ENCODE measurements at places on chromosomes 13 and 19.

- DNase-seq, result no peak
Measured at GRCh38 chr13:43009506-43009905, 13.9 kb upstream of the DNAJC15 start.

DNA sequence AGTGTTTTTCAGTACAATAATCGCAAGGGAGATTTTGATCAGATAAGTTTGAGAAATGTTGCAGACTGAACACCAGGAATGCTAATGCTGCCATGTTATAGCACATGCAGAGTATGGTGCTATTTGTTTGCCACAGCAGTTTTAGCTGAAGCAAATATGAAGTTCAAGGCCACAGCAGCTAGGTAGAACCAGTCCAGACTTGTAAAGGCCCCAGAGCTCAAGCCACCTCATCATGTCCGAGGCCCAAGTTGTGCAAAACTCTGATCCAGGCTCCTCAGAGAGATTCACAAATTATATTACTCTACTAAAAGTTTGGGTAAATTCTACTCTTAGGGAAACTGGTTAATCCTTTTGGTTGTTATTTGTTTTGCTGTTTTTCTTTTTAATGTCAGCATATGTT is 2702.6 kb downstream of the PCDH9 start:
- no peak for DNase-seq

DNA sequence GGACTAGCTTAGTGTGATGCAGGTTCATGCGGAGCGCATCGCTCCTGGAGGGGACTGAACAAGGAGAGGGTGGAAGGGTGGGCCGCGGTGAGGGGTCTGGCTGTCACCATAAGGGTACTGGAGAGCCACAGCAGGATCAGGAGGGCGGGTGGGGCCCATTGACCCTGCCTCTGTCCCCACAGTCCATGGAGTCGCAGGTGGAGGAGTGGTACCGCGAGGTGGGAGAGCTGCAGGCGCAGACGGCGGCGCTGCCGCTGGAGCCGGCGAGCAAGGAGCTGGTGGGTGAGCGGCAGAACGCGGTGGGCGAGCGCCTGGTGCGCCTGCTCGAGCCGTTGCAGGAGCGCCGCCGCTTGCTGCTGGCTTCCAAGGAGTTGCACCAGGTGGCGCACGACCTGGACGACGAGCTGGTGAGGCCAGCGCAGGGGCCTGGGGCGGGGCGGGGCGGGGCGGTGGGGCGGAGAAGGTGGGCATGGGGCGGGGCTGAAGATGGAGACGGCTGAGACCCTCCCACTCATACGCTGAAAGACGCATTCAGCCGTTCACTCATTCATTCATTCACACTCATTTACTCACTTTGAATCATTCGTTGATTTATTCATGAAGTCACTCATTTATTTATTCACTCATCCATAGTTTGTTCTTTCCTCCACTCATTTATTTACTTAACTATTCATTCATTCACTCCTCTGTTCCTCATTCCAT is 27.5 kb upstream of the SHKBP1 start:
- DNase-seq, result no peak

DNA sequence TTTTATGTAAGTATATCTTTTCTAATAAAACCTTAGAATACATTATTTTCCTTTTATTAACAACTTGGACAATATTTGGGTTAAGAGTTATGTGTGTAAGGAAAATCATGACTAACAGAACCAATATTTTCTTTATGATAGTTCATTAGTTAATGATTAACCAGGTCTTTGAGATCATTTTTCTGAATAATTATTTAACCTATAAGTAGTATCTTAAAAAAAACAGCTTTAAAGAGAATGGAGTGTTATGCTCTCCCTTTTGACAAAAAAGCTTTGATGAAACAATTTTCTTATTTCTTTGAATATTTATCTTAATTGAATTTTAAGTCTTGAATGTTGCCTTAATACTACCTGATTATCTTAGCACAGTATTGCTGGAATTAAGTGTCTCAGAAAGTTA is 3.8 kb downstream of the SLAIN1 start:
- DNase-seq, result no peak

GRCh38 chr13:112831196-112831595 is 137.8 kb upstream of the MCF2L start:
- DNase-seq, result no peak

- no peak for DNase-seq
Measured at GRCh38 chr19:19064811-19065745, 1.3 kb downstream of the SLC25A42 start.

DNA sequence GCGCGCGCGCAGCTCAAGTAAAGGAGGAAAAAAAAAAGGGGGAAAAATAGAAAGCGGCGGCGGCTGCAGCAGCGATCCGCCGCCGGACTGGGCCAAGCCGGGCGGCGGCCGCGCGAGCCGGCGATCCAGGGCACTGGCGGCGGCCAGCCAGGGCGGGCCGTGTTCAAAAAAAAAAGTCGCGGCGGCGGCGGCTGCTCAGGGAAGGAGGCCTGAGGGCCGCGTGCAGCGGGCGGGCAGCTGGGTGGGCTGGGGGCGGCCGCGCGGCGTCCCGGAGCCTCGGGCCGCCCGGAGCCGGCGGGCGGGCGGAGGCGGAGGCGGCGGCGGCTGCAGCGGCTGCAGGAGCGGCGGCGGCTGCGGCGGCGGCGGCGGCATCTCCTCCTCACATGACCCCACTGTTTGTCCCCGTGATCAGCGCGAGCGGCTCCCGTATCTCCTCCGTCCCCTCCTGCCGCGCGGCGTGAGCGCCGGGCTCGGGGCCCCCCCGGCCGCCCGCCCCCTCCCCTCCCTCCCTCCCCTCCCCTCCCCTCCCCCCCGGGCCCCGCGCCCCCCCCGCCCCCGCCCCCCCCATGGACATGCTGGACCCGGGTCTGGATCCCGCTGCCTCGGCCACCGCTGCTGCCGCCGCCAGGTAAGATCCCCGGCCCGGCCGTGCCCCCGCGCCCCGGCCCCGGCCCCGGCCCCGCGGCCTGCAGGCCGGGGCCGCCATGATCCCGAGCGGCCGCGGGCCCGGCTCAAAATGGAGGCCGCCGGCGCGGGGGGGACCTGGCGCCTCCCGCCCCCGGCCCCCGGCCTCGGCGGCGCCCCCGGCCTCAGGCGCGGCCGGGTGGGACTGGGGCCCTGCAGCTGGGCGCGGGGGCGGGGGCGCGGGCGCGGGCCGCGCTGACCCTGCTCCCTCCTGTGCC is at the start of gene USF2:
Gene USF2 (plus strand): TSS at position 427 of the 902 bp plus-strand sequence. CDS start 140 bp downstream, at position 567.
- DNase-seq, result peak; percentile 71

- peak; percentile 19 for DNase-seq
Measured at GRCh38 chr13:110610955-110611595, 4.3 kb upstream of the NAXD start.

DNA sequence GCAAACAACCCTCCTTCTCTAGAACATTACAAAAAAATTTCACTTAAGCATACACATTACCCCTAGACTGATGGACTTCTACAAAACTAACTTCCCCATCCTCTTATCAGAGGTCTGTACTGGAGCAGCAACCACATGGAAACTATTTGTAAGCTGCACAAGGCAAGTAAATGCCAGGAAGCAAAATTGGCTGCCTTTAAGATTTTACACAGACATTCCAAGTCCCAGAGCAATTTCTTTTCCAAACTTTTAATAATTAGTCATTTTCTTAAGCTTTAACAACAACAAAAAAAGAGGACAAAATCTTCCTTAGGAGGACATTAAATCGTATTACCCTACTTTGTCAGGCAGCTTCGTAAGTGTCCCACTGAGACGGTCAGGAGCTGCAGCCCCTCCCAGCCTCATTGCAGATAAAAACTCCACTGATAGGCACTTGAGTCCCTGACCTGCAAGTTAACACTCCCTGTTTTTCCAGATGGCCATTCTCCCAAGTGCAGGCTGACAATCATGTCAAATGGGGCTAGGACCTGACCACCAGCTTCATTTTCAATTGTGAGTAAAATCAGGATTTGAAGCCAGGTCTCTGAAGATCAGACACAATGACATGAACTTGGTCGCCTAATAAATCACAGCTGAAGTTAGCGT is 680.1 kb downstream of the DIAPH3 start:
- DNase-seq, result no peak

GRCh38 chr13:62123409-62123808 is 707.8 kb upstream of the PCDH20 start:
- no peak for DNase-seq

GRCh38 chr19:30062065-30062906 is 120.2 kb downstream of the URI1 start:
- no peak for DNase-seq

DNA sequence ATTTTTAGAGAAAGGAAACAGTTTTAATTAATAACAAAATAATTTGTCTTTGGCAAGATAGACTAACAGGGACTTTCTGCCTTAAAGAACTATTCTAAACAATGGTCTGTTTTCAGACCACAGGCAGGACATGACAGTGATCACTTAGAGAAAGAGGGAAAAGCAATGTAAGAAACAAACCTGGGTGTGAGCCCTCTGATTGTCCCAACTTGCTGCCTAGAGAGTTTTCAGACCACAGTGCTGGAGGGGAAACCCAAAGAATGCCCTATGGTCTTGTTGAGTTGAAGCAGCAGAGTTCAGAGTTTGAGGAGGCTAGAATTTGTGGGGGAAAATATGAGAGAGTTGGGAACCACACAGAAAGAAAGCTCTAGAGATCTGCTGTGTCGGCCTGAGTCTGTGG is 38.1 kb downstream of the DGKH start:
- DNase-seq, result no peak

- DNase-seq, result no peak
Measured at GRCh38 chr13:25881971-25882451, 169.8 kb downstream of the SHISA2 start.

- DNase-seq, result no peak
Measured at GRCh38 chr13:30529085-30529834, 63.5 kb upstream of the HMGB1 start.

DNA sequence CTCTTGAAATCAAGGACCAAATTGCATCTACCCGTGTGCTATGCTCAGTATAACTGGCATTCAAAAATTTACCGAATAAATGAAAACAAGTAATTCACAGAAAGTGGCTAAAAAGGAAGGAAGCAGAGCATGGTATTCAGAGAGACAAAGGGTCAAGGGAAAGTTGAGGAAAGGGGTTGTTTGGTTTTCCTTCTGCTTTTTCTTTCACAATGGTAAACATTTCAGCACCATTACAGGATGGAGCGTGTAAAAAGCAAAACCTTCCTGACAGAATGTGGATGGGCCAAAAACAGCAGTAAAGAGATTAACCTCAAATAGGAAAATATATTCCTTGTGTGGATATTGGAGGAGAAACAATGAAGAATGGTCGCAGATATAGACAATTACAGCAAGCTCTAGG is 14.8 kb downstream of the DIAPH3 start:
- no peak for DNase-seq

GRCh38 chr19:6696239-6696820 is 24.1 kb downstream of the C3 start:
- DNase-seq, result no peak

DNA sequence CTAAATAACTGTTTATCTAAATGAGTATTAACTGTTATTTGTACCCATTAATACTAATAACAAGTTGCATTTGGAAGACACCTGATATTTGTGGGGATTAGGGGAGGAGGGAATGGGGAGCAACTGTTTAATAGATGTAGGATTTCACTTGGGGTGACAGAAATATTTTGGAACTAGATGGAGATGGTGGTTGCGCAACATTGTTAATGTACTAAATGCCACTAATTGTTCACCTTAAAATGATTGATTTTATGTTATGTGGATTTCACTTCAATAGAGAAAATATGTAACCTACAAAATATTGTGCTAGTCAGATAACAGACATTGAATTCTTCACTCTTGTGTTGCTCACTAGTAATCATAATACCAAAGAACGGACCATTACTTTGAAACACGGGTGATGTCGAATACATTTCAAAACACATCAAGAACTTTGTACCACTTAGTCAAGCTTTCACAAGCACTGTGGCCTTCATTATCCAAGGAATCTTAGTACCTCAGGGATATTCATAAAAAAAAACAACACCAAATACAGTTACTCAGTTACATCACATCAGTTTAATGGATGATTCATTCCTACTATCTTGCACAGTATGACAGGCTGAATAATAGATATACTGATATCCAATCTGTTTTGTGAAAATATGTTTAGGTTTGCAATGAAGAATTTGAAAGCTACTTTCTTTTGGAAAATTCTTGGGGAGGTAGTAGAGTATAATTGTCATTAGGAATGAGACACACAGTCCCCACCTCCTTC is 721.8 kb downstream of the PCDH9 start:
- DNase-seq, result no peak

GRCh38 chr19:10848230-10848856 is at the start of gene C19orf38:
Gene C19orf38, plus strand, starts transcription at chr19:10848415. Its CDS starts 94 bp downstream, at chr19:10848509.
- DNase-seq, result no peak

GRCh38 chr19:30313353-30313750 is 58.8 kb upstream of the ZNF536 start:
- DNase-seq, result no peak
